ENCODE measurements at places on chromosomes 1 and 21. TPM values are rescaled to one million over a fixed set of nuclear protein-coding genes. Genes with fewer than 3 reads are reported as not detected.
A peak's percentile ranks its signal among the peaks of the same experiment; 100 is the strongest.

DNA sequence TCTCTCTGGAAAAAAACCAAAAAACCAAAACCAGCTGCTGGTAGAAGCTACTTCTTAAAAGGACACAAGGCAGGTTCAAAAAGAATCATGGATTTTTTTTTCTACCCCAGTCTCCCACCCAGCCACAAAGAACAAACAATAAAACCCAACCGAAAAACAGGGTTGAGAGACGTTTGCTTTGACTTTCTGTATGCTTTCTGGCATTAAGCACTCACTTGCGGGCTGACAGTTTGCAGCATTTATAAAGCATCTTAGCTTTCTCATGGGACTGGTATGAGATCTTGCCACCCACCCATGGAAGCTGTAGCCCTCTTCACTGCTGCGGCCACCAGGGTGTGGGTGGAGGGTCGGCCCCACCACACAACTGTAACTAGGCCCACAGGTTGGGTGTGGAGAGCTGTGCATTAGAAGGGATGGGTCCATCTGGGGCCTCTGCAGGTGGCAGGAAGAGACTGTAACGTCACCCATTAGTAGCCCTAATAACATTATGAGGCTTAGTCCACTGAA is 165.7 kb downstream of the RHOU start:
- DNase-seq = no peak

- no peak for DNase-seq
Observed at GRCh38 chr1:233252441-233252840, 43.1 kb downstream of the PCNX2 start.

DNA sequence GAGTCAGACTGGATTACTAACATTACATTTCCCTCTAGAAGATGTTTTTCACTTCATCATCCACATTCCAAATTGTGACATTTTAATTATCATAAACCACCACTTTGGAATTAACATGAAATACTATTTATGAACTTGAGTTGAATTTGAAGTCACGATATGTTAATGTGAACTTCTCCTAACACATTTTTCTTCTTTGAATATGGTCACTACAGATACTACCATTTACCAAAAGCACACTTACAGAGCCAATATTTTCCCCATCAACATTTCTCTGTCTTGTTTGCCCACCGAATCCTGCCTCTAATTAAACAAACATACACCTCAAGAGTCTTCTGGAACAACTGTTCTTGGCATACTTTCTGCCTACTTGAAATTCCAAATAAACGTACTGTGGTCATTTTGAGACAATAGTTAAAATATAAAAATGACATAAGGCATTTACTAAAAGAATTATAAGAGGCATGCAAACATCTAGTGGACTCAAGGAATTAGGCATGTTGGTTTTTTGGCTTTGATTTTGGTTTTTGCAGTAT is 177.4 kb downstream of the AKT3 start:
- no peak for DNase-seq

DNA sequence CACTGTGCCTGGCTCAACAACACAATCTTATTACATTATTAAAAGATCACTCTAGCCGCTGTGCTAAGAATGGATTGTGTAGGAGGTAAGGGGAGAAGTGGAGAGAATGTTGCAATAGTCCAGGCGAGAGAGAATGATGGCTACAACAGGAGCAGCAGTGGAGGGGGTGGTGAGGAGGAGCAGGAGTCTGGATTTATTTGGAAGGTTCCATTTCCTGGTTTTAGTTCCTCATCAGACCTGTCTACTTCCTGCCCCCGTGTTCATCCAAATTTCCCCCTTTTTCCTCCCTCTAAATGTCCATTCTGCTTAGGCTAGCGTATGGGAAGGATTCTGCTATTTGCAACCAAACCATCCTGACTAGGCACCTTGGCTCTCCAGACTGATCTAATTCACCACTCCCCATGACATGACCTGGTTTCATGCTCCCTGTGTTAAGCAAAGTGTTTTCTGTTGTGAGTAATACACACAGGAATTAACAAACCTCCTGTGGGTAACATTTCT is 35.1 kb upstream of the EYA3 start:
- DNase-seq = no peak

DNA sequence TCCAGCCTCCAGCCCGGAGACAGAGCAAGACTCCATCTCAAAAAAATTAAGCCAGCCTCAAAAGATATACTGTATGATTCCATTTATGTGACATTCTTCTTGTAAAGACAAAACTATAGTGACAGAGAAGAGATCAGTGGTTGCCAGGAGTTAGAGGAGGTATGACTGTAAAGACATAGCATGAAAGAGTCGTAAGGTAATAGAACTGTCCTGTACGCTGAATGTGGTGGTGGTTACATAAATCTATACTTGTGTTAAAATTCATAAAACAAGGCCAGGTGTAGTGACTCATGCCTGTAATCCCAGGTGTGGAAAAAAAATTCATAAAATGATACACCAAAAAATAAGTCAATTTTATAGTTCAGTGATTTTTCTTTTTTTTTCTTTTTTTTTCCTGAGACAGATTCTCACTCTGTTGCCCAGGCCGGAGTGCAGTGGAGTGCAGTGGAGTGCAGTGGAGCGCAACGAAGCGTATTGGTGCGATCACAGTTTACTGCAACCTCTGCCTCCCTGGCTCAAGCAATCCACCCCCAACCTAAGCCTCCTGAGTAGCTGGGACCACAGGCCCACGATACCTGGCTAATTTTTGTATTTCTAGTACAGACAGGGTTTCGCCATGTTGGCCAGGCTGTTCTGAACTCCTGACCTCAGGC is 84.9 kb upstream of the CXADR start:
- no peak for DNase-seq

OPRD1 gene
- 0.19 TPM for total RNA-seq

DNA sequence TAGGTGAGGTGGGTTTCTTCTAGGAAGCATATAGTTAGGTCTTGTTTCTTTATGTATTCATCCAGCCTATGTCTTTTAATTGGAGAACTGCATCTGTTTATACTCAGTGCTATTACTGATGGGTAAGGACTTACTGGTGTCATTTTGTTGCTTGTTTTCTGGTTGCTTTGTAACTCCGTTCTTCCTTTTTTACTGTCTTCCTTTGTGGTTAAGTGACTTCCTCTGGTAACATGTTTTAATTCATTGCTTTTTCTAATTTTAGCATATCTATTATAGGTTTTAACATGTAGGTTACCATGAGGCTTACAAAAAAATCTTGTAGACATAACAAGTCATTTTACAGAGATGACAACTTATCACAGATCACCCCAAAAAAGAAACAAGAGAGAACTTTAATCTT is 160.8 kb downstream of the VAV3 start:
- DNase-seq = no peak

- DNase-seq = peak; percentile 48
Observed at GRCh38 chr21:32826329-32827167, 55.0 kb upstream of the PAXBP1 start.

- no peak for DNase-seq
Observed at GRCh38 chr1:170987424-170987823, 52.1 kb downstream of the MROH9 start.
